NCI-H524 (cell line): ENCODE measurements at places on chromosomes 3 and 15.

GRCh38 chr3:17805461-17805940, 63.1 kb upstream of the TBC1D5 start:
- DNase-seq, result no peak

DNA sequence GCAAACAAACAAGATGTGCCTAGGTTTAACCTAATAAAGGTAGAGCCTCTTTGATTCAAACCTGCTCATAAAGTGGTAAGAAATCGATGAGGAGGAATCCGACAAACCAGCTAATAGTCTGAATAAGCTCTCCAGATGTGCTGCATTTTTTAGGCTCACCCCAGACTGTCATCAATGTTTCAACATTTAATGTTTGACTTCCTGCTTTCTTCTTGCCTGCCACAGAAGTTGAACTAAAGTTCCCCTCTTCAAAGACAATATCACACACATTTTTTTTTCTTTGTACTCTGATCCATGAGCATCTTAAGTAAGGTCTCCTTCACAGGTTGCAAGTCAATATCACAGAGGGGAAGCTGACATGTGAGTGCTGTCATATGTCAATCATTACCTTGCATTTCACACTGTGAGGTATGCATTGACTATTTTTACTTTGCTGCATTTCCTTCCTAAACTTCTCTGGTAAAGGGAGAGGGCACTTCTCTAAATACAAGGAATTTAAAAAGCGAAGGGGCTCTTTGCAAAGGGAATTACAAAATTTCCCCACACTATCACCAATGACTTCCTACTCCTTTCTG, 172.3 kb upstream of the MCTP2 start:
- DNase-seq, result no peak

- no peak for DNase-seq
Measured at GRCh38 chr15:38828031-38828532, 263.5 kb upstream of the RASGRP1 start.

- DNase-seq, result no peak
Measured at GRCh38 chr15:77145370-77145769, 74.5 kb upstream of the TSPAN3 start.

DNA sequence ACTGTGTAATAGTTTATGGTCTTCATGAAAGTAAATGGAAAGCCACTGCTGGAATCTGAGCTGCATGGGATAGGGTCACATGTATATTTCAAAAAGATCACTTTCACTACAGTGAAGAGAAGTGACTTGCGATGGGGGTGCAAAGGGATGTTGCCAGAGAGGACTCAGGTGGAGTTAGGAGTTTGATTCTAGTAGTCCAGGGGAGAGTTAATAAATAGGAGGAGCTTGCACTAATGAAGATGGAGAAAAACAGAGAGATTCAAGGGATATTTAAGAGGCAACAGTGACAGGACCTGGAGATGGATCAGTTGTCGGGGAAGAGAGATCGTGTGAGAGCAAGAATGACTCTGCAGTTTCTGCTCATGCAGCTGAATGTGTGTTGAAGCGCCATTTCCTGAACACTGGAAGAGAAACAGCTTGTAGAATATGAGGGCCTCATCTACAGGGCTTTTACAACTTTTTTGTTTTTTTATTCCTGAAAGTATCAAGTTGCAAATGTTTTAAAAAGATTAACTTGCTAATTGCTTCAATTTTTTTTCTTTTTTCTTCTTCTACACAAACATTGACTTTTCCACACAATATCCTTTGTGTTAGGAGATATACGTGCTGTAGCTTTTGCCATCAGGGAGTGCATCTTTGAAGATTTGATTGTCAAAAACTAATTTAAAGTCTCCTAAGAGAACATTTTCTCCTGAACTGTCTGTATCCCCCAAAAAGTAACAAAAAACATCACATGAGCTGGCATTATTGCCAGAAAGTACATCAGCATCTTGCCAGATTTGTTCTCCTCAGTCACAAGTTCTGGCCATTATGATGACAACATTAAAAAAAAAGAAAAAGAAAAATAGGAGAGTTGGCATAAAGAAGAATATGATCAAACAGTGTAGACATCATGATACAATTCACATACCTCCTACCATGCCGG, 37.5 kb downstream of the SETMAR start:
- DNase-seq, result no peak

- DNase-seq, result no peak
Measured at GRCh38 chr15:51038162-51038973, 56.3 kb downstream of the TNFAIP8L3 start.

- DNase-seq, result no peak
Measured at GRCh38 chr15:65249641-65250040, 37.0 kb downstream of the PARP16 start.

DNA sequence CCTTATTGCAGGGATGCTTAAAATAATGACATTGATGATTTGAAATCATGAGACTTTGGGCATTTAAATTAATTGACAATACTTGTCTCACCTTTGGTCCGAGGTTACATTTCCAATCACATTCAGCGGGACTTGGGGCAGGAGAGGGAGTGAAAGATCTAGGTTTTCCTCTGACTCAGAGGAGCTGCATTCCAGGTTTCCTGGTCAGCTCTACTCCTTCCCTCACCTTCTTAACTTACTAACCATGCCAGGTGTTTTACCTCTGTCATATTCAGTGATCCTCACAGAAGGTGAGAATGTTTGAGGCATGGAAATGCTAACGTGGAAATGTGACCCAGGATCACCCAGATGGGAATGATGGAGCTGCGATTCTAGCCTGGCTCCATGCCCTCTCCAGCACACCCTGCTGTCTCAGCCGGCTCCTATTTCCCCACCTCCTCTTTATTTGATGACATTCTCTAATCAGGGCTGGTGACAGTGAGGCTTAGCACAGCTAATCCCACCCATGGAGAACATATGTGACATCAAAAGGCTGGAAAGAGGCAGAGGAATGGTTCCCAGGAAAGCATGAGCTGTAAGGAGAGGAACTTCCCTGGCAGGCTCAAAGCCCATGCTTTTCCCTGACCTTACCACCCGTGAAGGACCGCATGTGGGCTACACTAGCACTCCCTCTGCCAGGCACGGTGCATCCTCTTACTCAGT, 38.7 kb downstream of the THSD4 start:
- DNase-seq, result peak; percentile 41

GRCh38 chr3:177812492-177812891, 615.2 kb upstream of the TBL1XR1 start:
- no peak for DNase-seq

DNA sequence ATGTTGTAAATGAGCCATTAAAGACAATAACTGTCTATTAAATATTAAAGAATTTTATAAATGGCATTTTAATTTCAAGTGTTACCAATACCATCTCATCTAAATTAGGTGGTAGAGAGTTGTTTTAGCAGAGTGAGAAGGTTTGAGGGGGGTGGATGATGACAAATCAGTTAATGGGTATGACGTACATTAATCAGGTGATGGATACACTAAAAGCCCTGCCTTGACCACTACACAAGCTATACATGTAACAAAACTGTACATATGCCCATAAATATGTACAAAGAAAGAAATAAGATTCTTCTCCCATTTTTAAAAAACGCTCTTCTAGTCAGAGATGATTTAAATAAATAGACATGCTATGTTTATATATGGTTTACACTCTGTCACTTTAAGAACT, 40.0 kb downstream of the TAFA4 start:
- no peak for DNase-seq

DNA sequence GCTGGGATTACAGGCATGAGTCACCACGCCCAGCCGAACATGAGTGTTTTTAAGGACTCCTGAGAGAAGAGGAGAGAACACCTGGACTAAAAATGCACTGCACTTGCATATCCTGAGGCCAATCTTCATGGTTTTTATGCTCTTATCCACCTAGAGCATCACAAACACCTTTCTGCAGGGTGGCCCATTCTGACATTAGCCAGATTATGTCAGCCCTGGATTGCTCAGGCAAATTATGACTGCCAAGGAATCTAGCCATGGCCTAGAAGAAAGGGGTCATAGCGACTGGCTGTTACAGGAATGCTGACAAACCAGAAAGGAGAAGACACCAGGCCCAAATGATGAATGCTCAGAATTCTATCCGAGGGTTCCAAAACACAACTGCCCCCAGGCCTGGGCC, 40.9 kb upstream of the HERC1 start:
- no peak for DNase-seq

GRCh38 chr3:157077565-157077991, 82.4 kb downstream of the CCNL1 start:
- no peak for DNase-seq

GRCh38 chr3:126023390-126023789, 54.4 kb downstream of the ROPN1B start:
- DNase-seq, result peak; percentile 62

DNA sequence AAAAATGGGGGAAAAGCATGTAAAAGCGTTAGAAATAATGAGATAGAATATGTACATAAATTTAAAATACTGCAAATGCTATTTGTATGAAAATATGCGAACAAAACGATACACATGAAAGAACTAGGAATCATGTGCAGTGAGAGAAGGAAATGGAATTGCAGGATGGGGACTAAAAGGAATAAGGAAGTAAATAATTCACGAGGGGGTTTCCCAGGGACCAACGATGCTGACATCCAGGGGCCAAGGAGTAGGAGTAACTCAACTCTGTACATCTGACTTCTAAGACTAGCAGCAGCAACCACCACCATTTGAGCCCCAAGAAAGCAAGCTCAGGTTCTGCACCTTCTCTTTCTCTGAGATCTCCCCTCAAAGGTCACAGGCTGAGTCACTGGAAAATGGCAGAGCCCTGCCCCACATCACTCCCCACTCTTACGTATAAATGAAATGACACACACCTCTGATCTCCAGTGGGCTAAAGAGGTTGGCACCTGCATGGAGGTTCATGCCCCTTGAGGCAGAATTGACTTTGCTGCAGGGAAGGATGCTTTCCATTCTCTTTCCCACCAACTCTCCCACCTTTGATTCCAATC, 100.0 kb upstream of the DLG1 start:
- no peak for DNase-seq

- no peak for DNase-seq
Measured at GRCh38 chr3:183688874-183689273, 8.7 kb upstream of the YEATS2 start.

DNA sequence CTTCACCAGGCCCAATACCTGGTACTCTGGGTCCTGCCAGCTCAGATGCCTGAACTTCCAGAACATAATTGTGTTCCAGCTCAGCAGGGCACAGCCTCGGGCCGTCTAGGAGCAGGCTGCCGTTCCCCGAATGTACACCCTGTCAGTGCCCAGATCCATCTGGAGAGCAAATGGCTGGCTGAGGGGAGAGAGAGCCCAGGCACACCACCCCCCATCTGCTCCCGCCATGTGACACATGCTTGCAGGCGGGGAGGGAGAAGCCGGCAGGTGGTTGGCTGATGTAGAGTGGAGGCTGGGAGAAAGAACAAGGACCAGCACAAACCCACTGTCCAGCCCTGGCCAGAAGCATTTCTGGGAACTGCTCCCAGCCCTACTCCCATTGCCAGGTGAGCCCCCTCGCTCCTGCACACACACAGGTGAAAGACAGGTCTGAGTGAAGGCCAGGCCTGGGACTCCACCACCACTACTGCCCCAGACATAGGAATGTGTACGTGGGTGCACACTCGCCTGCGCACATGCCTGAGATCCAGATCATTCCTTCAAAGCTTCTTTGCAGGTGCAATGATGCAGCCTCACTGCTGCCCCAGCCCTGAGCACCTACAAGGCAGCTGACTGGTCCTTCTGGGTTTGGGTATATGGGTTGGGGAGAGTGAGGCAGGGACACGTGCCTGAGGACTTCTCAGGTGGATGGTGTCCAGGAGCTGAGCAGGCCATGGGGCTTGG, 53.5 kb downstream of the SEMA5B start:
- DNase-seq, result peak; percentile 96

GRCh38 chr3:161156936-161157335, 51.8 kb upstream of the B3GALNT1 start:
- no peak for DNase-seq

DNA sequence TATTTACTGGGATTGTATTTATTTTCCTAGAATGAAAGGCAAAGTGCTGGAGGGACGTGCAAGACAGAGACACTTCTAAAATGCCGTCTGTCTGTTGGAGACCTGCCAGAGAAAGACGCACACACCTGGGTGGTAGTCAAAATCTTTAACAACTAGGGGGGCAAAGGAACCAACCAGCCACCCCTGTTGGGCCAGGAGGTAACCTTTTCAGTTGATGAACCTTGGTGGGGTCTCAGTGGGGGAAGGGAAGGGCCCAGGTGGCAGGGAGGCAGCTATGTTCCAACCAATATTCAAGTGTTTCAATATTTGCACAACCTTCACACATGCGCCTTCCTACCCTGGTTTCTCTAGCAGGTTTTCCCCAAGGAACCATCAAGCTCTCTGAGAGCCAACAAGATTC, 99.0 kb downstream of the MEGF11 start:
- DNase-seq, result peak; percentile 69

- no peak for DNase-seq
Measured at GRCh38 chr3:32449691-32450090, 53.0 kb downstream of the CMTM6 start.

GRCh38 chr3:462851-463250, 266.3 kb downstream of the CHL1 start:
- DNase-seq, result peak; percentile 27

- no peak for DNase-seq
Measured at GRCh38 chr3:144760831-144761230, 789.2 kb downstream of the DIPK2A start.

DNA sequence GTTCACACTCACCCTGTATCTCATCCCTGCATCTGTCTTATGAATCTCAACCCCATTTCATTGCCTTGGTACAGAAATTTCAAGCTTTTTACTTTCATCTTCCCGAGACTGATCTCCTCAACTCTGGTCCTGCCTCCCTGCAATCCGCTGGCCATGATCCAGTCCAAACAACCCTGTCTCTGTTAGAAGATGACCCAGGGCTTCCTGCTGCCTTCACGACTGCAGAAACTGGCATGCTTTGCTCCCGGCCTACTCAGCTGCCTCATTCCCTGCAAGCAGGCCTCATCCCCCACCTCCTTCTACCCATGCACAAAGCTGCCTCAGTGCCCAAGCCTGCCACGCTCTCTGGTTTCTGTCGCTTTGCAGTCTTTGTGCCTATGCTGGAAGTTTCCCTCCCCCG, 12.4 kb downstream of the HES1 start:
- no peak for DNase-seq

- no peak for DNase-seq
Measured at GRCh38 chr3:193831495-193832455, 238.8 kb downstream of the OPA1 start.

GRCh38 chr15:59347915-59348314, 24.8 kb downstream of the MYO1E start:
- no peak for DNase-seq

DNA sequence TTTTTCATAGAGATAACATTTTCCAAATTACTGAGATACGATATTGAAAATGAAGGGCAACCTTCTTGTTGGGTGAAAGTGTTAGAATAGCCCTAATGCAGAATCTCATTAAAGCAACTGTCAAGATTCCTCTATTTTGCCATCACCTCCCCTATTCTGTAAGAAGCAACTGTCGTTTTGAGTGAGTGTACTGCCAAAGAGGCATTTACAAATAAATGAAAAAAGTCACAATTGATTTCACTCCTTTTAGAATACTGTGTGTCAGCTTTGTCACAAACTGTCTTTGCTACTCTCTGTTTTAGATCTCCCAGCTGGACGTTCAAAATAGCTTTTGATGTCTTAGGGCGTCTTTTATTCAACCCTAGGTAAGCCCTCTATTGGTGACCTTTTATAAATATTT, 322.8 kb upstream of the NAALADL2 start:
- no peak for DNase-seq
